ENCODE measurements at places on chromosomes 1 and 21.

DNA sequence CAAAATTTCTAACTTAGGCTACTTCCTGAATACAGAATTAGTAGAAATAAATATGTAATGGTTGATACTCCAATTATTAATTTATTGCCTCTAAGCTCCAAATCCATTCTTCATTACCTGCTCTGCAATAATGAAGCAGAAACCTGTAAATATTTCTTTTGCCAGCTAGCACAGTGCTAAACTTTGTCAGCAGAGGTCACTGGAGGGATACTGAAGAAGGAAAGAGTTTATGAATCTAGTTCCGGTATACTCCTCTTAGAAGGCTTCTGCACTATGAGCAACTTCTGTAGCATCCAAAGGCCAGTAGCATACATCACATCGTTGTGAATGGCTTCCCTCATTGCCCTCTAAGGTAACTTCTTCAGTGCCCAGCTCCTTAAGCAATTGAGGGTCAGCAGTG lies 81.0 kb upstream of the LHX8 start:
- DNase-seq, result no peak

DNA sequence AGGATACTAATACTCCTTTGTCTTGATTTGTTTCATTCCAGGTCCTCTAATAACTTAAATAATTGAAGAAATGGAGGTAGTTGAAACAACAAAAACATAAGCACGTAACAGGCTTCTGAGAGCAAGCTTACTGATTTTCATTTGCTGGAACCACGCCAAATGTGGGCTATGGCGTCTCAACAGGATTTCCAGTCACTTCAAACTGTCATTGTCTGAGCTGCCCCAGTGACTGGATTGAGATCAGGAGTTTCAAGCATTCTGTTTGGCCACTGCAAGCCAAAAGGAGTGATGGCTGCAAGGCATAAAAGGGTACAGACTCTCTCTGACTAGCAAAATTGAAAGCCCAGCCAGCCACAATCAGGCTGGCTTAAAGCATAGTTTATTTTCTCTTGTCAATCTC lies 289.9 kb downstream of the DPYD start:
- DNase-seq, result no peak

- DNase-seq, result no peak
Measured at GRCh38 chr1:207890136-207890738, 20.7 kb downstream of the CD34 start.

DNA sequence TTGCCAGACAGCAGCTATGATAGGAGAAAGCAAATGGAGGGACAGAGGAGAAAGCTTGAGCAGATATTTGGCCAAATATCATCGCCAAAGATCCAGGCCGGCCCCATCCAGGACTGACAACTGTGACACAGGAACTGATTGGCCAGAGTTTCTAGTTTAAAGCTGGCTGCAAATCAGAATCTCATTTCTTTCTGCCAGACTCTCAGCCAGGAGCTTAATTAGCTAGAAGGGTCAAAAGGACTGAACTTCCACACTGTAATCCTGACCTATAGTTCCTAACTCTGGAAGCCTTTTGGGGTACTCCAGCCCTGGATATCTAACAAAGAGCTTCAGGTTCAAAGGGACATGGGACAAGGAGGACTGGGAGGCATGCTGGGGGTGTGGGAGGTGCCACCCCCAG lies 106.7 kb upstream of the GNG12 start:
- DNase-seq, result no peak

GRCh38 chr1:159827549-159827948 lies 876 bp downstream of the SLAMF8 start:
- DNase-seq, result no peak

DNA sequence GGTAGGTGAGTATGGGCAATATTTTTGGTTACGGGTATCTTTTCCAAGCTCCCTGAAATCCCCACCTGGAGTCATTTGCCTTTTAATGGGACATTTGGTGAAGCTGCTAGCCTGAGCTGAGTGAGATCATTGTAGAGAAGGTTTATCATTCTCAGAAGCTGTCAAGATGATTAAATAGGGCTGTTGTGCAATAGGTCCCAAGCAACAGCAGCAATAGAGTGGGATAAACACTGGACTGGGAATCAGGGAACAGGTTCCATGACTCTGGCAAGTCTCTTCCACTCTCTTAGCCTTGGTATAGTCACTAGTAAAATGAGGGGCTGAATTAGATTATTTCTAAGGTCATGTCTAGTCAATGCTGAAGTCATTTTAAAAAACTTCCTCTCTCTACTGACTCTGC lies 30.3 kb upstream of the FAM78B start:
- DNase-seq, result no peak

DNA sequence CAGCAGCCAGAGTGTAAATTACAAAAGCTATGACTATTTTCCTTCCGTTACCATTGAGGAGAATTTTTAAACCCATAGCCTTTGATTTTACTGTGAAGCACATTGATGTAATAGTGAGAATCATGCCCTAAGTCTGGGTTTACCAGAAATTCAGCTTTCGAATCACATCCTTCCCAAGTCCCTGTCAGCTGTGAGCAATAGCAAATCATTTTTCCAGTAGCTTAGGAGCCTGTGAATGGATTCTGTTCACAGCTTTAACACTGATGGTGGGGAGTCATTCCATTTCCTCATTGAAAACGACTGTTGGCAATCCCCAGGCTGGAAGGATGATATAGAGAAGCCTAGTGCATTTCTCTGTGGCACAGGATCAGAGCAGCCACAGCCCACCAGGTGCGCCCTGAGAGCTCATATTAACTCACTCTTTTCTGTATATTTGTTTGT lies 82.2 kb upstream of the C1orf105 start:
- no peak for DNase-seq

DNA sequence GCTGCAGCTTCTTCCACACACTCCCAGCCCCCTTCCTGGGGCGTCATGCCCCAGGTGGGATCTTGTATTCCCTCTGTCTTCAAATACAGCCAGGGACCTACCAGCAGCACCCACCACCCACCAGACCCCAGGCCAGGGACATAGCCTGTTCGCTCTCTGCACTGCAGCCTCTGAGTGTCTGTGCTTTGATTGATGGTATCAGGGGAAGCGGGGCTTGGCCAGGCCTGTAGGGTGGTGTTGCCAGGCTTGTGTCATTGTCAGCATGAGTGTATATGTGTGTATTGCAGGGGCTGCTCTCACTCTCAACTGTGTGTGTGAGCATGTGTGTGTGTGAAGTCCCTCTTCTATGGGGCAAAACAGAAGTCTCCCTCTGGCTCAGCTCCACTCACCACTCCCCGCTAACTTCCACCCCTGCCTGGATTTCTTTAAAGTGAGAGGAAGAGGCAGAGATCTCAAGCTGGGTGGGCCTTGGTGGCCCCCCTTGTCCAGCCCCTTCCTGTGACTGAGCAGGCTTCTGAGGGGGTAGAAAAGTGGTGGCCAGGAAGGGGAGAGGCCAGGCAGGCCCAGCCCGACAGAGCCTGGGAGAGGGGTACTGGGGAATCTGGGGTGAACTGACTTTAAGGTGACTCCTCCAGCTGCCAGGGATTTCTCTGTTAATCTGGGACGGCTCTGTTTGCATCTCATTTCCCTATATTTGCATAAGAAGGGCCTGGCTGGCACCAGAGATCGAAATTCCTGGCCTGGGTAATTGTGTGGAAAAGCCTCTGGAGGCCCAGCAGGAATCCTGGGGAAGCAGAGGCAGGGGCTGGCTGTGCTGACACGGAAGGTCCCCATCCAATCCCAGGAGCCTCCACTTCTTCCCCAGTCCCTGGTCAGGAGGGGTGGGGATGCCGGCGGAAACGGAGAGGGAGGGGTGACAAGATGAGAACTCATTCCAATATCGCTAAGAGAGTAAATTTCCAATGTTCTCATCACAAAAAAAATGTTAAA lies 18.6 kb upstream of the ADGRB2 start:
- DNase-seq, result no peak

- DNase-seq, result no peak
Measured at GRCh38 chr1:176717066-176717750, 254.2 kb downstream of the PAPPA2 start.

DNA sequence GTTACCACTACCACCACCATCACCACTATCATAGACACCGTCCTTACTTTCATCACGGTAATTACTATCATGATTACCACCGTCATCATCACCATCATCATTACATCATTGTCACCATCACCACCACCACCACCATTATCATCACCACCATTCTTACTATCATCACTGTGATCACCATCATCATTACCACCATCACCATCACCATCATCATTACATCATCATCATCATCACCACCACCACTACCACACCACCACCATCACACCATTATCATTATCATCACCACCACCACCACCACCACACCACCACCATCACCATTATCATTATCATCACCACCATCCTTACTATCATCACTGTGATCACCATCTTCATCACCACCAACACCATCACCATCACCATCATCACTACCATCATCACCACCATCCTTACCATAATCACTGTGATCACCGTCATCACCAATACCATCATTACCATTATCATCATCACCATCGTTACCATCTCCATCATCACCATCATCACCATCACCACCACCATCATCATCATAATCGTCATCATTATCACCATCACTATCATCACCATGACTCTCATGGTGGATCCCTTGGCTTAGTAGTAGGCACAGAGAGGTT lies 244.4 kb upstream of the C1orf174 start:
- DNase-seq, result no peak

DNA sequence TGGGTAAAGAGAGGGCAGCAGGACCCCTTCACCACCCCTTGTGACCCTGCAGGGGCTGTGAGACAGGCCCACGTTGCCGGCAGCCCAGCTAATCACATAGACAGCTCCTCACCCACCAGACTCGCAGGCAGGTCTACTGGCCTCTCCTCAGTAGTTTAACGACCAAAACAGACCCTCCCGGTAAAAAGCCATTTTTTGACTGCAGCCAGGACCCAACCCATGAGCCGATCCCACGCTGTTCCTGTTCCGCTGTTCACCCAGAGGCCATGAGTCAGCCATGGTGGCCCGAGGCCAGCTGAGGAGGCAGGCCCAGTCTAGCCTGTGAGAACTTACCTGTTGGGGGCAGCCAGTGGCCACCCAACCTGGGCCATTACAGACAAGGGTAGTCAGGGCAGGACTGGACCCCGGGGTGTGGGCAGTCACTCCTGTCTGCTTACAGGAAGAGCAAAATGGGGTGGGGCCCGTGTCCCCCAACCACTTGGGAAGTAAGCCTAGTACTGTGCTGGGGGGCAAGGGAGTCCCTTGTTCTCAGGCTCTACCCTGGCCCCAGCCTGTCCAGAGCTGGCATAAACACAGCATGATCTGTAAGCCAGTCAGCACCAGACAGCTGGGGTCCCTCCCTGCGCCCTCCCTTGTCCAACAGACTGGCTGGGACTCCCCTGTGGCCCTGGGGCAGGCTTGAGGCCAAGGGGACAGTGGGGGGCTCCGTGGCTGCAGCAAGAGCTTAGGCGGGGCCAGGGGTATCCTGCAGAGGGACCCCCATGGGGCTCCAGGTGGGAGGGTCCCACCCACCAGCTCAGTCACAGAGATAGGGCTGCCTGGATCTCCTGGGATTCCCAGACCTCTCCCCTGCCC lies 61.9 kb downstream of the WNT9A start:
- DNase-seq, result no peak

DNA sequence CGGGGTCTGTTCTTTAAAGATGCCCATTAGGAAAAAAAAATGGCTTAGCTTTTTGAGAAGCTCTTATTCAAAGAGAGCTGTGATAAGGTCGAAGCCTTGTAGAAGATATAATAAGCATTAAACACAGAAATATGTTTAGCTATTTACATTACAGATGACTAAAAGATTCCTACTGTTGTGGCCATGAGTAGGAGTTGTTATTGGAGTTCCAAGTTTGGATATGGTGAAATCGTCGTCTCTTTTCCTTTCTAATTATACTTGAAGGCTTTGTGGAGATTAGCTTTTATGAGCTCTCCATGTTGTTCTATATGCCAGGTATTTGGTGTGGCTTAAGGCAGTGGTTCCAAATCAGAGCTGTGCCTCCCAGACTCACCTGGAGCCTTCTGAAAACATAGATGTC lies 79.9 kb upstream of the LAMC2 start:
- no peak for DNase-seq

- DNase-seq, result no peak
Measured at GRCh38 chr21:36866419-36866818, 100.0 kb downstream of the HLCS start.

DNA sequence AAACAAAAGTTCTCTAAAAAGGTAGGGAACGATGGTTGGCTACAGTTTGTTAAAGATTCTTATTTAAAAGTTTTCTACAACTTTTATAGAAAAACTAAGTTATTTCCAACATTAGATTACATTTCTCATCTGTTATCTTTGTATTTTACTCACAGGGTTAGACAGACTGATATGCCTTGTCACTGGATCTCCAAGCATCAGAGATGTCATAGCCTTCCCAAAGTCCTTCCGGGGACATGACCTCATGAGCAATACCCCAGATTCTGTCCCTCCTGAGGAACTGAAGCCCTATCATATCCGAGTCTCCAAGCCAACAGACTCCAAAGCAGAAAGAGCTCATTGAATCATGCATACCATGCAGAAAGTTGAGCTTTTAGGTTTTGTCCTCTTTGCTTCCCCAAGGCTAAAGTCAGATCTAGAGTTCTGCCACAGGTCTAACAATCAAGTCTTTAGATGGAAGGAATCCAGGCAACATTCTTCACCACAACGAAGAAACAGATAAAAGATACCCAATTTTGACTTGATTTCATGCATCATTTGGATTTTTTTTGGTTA lies 10.3 kb downstream of the GAS5 start:
- no peak for DNase-seq

- no peak for DNase-seq
Measured at GRCh38 chr1:181972256-181972655, 89.3 kb downstream of the ZNF648 start.

GRCh38 chr1:55352080-55352810 lies 137.1 kb upstream of the USP24 start:
- no peak for DNase-seq

- no peak for DNase-seq
Measured at GRCh38 chr1:38193040-38193439, 146.4 kb upstream of the POU3F1 start.

- DNase-seq, result no peak
Measured at GRCh38 chr1:154352581-154353459, 27.5 kb downstream of the ATP8B2 start.

DNA sequence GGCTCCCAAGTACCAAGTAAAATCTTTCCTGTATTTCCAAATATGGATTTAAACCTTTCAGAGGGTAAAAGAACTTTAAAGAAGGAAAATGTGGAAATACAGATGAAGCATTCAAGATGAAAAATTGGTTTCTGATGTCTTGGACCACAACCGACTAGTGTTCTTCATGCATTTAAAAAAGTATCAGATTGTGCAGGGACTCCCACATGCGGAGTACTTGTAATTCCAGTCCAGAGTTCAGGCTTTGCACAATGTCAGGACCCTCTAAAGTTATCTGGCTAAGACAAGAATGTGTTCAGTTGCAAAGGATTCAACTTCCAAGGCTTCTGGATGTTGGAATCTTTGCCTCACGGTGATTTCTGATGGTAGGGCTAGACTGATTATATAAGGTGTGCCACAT lies 66.7 kb downstream of the RGL1 start:
- DNase-seq, result no peak

DNA sequence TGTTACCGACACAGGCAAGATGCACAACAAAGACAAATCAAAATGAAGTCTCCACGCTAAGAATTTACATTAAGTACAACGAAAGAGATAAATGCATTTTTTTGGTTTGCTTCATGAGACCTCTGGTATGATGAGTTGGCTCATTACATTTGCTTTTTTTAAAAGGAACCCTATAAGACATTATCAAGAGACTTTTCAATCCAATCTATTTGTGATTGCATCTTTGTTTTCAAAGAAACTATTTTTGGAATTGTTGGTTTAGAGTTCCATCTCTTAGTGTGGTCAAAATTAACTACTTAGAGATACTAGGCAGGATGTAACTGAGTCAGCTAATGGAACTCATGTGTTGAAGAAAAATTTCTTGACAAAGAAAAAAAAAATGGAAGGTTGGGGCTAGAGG lies 200.1 kb downstream of the ZC3H11B start:
- DNase-seq, result no peak
